Mesenteric fat pad (tissue), 1 donor: ENCODE measurements at places on chromosomes 5 and 9. TPM values are rescaled to one million over a fixed set of nuclear protein-coding genes. Genes with fewer than 3 reads are reported as not detected.
A peak's percentile ranks its signal among the peaks of the same experiment; 100 is the strongest.

The HACD4 gene
- total RNA-seq = 2.2 TPM

The PLPP7 gene
- total RNA-seq = 13.9 TPM

GRCh38 chr9:124512806-124513204 is 5.6 kb upstream of the NR5A1 start:
- no peak for DNase-seq

The ZNF367 gene
- total RNA-seq = 0.71 TPM

The GARIN3 gene
- not detected for total RNA-seq

GRCh38 chr5:90636948-90637347 is 78.4 kb downstream of the ADGRV1 start:
- DNase-seq = no peak

- no peak for DNase-seq
These were observed 4.1 kb downstream of the TMEM38B start for GRCh38 chr9:105698348-105698870.

GRCh38 chr5:158390577-158390976 is 531.6 kb upstream of the CLINT1 start:
- no peak for DNase-seq

GRCh38 chr5:93595420-93596147 is 12.6 kb downstream of the NR2F1 start:
- DNase-seq = no peak

GRCh38 chr9:93574900-93575795 is 1.2 kb upstream of the PHF2 start:
- DNase-seq = peak; percentile 78

GRCh38 chr9:71692337-71692736 is 76.0 kb downstream of the CEMIP2 start:
- no peak for DNase-seq

DNA sequence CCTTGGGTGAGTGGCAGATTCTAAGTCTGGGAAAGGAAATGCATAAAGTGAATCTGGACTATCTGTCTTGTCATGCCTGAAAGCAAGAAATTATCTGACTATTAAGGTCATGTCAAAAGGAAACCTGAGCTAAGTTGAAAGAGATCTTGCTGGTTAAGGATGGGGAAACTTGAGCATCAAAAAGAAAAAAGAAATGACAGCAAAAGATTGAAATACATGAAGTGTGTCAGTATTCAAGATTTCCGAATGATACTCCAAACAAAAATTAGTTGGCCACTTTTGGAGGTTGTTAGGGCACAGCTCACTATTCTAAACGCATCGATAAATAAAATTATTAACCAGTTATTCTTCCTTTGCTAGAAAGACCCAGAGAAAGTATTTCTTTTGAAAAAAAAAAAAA is 3.3 kb upstream of the FBN2 start:
- no peak for DNase-seq

GRCh38 chr5:148932355-148932935 is 106.0 kb downstream of the ADRB2 start:
- DNase-seq = no peak

GRCh38 chr5:143147902-143148301 is 255.6 kb downstream of the NR3C1 start:
- DNase-seq = no peak

DNA sequence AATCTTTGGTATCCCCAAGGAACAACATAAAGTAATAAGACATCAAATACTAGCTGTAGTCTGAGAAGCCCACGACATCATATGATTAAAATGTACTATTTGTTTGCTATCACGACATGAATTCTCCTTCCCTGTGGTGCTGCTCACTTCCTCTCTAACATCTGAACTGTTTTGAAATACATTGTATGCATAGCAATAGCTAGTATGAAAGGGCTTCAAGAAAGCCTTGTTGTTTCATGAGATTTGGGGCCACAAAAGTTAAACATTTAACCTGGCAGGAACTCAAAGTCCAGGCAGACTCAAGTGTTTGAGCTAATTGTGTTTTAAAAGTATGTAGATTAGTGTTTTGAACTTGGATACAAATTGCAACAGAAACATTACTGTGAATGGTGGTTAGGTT is 237.4 kb upstream of the PTGER4 start:
- no peak for DNase-seq

- DNase-seq = no peak
These were observed 125.0 kb downstream of the DTWD2 start for GRCh38 chr5:118863345-118863744.

The SPINK6 gene
- total RNA-seq = not detected

GRCh38 chr5:137995749-137996128 is 37.1 kb downstream of the FAM13B start:
- DNase-seq = no peak

DNA sequence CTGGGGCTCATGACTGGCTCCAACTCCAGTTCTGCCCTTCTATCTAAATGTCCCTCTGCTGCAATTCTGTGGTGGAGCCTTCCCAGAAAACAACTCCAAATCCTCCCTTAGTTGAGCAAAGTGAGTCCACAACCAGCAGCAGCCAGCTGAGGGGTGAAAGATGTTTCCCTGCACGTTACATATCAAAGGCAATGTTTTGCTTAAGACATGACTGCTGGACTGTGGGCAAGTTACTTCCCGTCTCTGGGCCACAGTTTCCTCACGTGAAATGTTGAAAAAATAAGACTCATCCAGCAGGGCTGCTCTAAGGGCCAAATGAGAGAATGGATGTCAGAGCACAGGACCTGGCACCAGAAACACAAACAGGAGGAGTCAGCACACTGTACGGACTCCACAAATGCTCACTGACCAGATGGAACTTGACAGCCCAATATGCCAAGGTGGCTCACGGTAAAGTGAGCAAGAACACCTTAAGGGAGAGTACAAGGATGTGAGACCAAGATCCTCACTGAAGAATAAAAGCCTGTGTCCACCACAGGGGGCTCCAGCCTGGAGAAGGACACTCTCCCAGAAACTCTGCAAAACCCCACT is 138.4 kb upstream of the ABCA1 start:
- DNase-seq = no peak

GRCh38 chr5:130066644-130067043 is 162.4 kb downstream of the CHSY3 start:
- no peak for DNase-seq

DNA sequence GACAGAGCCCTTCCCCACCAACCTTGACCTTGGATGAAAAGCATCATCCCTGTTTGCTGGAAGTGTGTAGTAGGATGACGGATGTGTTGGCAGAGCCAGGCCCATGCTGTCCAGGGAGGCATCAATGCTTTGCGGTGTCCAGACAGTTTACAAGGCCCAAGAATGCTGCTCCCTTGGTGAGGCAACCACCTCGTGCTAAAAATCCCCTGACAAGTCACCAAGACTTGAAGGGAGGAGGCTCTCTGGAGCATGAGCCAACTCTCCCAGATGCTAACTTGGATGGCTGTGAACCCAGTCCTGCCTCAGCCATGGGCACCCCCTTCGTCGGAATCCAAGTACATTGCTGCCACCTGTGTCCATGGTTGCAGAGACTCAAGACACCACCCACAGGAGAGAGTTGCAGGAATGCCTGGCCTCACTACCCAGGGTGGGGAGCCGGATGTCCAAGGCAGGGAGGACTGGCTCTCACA is 9.5 kb upstream of the NKD2 start:
- DNase-seq = peak; percentile 82

- no peak for DNase-seq
These were observed 473 bp downstream of the ZBTB34 start for GRCh38 chr9:126860757-126861466.

The CCNH gene
- total RNA-seq = 151 TPM

DNA sequence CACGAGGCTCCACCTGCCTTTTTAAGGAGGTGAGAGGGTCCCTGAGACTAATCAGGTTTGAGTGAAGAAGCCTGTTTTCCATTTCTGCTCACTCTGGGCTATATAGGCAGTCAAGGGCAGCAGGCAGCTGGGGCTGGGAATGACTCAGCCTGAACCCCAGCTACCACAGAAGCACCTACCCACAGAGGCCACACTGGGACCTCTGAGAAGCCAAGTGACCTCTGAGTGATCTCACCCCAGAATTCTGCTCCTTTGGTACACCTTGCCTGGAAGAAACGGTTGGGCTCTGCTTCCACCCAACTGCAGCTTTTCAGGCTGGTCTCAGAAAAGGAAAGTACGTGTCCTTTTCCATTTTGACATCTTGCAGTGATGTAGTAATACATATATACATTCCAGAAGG is 6.8 kb downstream of the FAM219A start:
- DNase-seq = no peak

The KIAA1958 gene
- 6.1 TPM for total RNA-seq

The BTNL9 gene
- 407 TPM for total RNA-seq

GRCh38 chr5:146793709-146794108 is 84.8 kb downstream of the PPP2R2B start:
- no peak for DNase-seq

The PNPLA7 gene
- total RNA-seq = 32.1 TPM

The MRRF gene
- total RNA-seq = 41.8 TPM

The TGFBR1 gene
- 56.2 TPM for total RNA-seq

DNA sequence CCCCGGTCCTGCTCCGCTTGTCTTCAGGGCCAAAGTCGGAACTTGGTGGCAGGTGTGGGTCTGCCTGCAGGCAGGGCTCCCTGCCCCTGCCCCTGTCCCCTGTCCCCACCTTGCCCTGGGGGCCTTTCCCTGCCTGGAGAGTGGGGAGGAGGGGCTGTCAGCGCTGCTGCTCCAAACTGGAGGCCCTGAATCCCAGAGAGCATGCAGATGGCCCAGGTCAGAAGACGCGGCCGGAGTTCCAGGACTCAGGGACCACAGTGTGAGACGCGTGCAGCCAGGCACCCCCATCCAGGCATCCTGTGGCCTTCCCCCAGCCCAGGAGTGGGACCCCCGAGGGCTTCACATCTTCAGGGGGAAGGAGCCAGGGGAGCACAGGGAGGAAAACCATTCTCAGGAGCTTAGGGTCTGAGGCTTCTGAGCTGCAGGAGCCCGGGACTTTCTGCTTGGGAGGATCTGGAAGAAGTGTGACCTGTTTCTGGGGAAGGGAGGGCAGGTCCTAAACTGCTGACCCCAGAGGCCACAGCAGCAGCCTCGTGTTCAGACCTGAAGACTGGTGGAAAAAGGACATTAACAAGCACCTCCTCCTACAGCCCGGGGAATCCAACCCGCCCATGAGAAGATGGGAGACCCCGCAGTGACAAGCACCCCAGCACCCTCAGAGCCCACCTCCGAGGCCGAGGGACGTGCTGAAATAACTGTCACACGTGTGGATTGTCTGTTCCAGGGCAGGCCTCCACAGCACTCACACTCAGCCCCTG is 38.0 kb downstream of the RASGEF1C start:
- DNase-seq = no peak

The PPIP5K2 gene
- total RNA-seq = 54.5 TPM

The PCDHA4 gene
- total RNA-seq = 0.32 TPM

The SLC6A7 gene
- total RNA-seq = not detected

The ECM2 gene
- total RNA-seq = 71.3 TPM

The C9 gene
- total RNA-seq = not detected

- DNase-seq = no peak
These were observed 209.0 kb downstream of the SEC61B start for GRCh38 chr9:99431103-99431502.

- no peak for DNase-seq
These were observed 371.3 kb downstream of the DMRT2 start for GRCh38 chr9:1421436-1421835.

DNA sequence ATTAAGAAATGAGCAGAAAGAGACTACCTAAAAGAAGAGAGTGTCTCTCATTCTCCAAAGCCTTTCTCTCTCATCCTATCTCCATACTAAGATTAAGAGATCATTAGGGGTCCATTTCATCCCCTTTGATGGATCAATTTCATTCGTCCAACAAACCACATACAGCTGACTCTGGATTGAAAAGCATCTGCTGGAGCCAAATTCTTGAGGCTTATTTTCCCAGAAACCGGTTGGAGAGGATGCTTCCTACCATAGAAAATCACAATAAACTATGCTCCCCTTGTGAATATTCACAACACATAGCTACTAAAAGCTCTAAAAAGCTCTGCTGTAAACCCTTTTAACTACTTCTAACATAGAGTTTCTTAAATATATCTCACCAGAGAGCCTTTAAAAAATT is 755.0 kb upstream of the ZNF608 start:
- no peak for DNase-seq

GRCh38 chr9:86818636-86819035 is 128.7 kb downstream of the GAS1 start:
- no peak for DNase-seq

The C5orf63 gene
- 5.4 TPM for total RNA-seq

The CDX1 gene
- total RNA-seq = 0.35 TPM

GRCh38 chr9:126733005-126733404 is 71.8 kb upstream of the ZBTB43 start:
- DNase-seq = no peak

- DNase-seq = no peak
These were observed 29.9 kb upstream of the SMU1 start for GRCh38 chr9:33106372-33106771.

DNA sequence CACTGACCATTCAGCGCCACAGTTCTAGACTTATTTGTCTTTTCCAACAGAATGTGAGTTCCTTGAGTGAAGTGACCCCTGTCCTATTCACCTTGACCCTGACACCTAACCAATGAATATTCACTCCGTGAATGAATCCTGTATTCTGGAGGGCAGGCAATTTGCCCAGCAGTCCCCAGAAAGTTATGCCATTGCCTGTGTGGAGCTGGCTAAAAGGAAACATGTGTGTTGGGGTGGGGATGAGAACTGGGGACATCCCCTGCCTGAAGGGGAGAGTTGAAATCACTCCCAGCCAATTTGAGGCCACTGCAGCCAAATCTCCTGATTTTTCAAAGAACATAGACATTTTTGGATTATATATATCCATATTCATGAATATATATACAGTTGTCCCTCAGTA is 199.0 kb downstream of the SLIT3 start:
- DNase-seq = no peak

- no peak for DNase-seq
These were observed 62.3 kb upstream of the HMHB1 start for GRCh38 chr5:143749581-143750205.

- DNase-seq = no peak
These were observed 8.1 kb downstream of the NDST1 start for GRCh38 chr5:150516011-150516410.

DNA sequence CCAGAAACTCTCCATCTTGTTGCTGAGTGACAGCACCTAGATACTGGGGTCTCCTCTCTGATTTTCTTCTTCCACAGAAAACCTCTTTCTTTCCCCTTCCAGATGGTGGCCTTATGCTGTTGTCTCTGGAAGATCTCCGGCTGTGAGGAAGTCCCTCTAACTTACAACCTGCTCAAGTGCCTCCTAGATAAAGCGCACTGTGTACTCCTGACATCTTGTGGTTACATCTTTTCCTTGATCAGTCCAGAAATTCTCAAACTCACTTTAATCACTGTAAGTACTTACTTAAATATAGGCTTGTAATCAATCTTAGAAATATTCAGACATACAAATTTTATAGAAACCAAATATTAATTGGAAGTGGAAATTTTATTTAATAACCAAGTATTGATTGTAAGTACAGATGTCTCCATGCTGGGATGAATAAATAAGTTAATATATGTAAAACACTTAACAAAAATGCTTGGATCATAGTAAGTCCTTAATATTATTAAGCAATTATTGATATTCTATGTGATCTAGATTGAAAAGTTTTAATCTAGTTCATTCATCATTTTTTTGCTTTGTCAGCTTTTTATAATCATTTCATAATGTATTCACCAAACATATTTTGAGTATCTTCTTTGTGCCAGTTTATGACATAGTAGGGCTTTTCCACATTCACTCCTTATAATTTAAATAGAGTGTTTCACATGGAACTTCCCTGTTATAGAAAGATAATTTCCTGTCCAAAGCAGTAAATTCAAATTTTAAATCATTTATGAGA is 1381.4 kb upstream of the CDH6 start:
- DNase-seq = no peak

GRCh38 chr5:100609594-100609993 is 74.4 kb downstream of the FAM174A start:
- DNase-seq = no peak

The TEK gene
- 16.3 TPM for total RNA-seq
